ENCODE measurements at places on chromosomes 7 and 10.

DNA sequence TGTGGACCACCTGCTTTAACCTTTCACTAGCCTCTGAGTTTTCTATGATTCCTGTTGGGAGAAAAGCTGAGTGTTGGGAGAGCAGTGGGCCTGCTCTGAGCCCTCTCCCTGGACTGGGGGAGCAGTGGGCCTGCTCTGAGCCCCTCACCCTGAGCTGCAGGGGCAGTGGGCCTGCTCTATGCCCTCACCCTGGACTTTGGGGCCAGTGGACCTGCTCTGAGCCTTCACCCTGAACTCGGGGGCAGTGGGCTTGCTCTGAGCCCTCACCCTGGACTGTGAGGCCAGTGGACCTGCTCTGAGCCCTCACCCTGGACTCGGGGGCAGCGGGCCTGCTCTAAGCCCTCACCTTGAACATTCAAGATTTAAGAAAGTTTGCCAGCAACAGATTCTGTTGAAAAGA is 33.4 kb downstream of the AGAP6 start:
- ATAC-seq, result no peak

- ATAC-seq, result no peak
Measured at GRCh38 chr10:80468806-80469421, 14.8 kb downstream of the TSPAN14 start.

DNA sequence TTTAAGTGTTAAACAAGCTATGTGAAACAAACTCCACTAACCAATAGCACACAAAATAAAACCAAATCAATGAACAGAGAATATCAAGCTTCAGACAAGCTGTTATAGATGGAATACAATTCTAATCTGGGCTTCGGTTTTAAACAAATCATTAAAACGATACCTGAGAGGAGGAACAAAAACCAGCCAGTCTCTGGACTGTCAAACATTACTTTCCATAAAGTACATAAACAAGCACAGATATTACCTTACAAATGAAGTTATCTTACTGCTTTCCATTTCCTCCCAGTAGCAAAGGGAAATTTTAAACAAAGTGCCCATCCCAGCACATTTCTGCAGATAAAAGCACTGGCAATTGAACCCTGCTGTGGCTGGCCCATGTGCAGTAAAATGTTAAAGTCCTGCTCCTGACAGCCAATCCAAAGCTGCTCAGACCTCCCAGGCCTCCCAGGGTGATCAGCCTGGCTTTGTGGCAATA is 128.0 kb downstream of the NRCAM start:
- ATAC-seq, result no peak

DNA sequence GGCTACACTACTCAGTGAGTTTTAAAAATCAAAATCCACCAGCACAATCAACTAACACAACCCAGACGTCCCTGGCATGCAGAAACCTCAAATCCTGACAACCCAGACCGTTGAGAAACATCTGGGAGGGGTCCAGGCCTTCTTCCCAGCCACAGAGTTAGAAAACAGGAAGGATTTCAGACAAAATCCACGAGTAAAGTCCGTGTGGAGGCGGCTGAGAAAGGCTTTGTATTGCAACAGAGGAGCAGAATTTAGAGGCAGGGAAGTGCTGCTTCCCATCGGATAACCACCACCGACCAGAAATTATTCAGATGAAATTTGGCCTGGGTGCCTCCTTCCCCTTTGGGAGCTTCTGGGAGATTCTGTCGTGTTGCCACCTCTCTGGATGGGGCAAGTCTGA is 61.5 kb downstream of the TNS3 start:
- no peak for ATAC-seq

GRCh38 chr7:124840435-124840834 is 74.8 kb upstream of the GPR37 start:
- ATAC-seq, result no peak

GRCh38 chr7:28225576-28225975 is 45.0 kb upstream of the JAZF1 start:
- ATAC-seq, result no peak

DNA sequence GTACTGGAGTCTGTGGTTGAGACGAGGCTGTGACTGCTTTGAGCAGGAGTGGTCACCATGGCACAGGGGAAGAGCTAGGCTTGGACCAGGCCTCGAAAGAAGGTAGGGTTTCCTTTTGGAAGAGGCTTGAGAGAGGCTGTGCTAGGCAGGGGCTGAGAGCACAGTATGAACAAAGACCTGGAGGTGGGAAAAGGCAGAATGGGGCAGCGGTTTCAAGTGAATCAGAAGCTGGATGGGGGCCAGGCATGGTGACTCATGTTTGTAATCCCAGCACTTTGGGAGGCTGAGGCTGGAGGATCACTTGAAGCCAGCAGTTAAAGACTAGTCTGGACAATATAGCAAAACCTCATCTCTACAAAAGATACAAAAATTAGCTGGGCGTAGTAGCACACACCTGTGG is 65.9 kb downstream of the CLIP2 start:
- no peak for ATAC-seq

DNA sequence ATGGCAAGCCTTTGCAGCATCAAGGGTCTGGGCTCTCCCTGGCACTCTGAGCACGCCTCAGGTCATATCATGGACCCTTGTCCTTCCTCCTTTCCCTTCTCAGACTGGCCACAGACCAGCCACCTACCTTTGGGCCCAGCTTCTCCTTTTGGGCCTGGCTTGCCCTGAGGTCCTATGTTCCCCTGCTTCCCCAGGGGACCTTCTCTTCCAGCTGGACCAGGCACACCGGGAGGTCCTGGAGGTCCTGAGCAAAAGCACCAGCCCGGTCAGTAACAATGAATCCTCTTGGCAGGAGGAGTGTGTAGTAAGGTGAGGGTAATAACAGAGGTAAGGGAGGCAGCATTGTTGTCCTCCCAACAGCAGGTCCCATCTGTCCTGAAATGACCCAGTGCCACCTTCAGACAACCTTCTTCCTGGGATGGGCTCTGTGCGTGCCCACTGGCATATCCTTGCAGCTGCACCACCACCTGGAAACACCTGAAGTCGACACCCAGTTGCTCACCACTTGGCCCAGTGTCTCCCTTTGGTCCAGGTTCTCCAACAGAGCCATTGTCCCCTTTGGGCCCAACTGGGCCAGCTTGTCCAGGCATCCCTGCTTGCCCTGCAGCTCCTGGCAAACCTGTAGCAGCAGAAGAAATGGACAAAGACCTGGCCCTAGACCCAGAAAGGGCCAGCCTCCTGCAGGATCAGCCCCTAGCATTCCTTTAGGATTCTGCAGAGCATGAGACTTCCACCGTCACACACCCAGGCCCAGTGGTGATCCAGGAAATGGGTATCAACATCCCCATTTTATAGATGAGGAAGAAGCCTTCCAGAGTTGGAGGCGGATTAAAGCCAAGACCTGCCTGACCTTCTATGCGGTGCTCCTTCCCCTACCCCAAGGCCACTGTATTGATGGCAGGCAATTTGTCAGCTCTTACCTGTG is 6.4 kb downstream of the SFTPD start:
- ATAC-seq, result no peak

GRCh38 chr7:105284014-105284413 is 104.7 kb downstream of the SRPK2 start:
- no peak for ATAC-seq

GRCh38 chr10:107031931-107032699 is 132.4 kb downstream of the SORCS1 start:
- no peak for ATAC-seq

DNA sequence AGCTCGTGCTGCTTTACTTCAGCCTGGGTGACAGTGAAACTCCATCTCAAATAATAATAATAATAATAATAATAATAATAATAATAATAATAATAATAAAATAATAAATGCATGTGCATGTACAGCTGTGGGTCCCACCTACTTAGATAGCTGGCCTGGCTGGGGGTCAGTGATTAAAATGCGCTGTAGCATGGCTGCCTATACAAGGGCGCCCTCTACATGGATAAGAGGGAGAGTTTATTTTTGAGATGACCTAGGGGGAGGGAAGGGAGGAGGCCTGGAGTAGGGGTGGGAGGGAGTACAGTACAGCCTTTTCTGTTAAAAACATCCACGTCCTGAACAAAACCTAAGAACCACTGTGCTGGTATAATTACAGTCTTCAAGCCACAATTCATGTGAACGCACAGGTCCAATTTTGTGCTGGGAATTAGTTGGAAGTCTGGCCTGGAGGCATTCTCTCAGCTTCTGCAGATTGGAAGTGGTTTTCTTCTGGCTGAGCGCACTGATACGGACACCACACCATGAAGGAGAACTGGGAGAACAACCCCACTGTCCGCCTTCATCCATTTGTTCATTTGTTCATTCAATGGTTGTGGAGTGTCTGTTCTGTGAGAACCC is 146.5 kb downstream of the TMEM178B start:
- ATAC-seq, result no peak

DNA sequence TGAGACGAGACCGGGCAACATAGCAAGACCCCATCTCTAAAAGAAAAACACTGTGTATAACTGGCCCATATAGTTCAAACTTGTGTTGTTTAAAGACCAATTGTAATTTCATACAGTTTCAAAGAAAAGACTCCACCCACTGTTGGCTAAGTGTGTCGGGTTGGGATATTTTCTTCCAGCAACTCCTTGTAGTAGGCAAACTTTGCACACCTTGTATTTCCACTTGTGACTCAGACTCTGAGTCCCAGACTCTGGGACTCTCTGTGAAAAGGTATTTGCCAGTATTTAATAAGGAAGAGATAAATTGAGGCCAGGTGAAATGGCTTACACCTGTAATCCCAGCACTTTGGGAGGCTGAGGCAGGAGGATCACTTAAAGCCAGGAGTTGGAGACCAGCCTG is 29.3 kb upstream of the RHBDD2 start:
- no peak for ATAC-seq

DNA sequence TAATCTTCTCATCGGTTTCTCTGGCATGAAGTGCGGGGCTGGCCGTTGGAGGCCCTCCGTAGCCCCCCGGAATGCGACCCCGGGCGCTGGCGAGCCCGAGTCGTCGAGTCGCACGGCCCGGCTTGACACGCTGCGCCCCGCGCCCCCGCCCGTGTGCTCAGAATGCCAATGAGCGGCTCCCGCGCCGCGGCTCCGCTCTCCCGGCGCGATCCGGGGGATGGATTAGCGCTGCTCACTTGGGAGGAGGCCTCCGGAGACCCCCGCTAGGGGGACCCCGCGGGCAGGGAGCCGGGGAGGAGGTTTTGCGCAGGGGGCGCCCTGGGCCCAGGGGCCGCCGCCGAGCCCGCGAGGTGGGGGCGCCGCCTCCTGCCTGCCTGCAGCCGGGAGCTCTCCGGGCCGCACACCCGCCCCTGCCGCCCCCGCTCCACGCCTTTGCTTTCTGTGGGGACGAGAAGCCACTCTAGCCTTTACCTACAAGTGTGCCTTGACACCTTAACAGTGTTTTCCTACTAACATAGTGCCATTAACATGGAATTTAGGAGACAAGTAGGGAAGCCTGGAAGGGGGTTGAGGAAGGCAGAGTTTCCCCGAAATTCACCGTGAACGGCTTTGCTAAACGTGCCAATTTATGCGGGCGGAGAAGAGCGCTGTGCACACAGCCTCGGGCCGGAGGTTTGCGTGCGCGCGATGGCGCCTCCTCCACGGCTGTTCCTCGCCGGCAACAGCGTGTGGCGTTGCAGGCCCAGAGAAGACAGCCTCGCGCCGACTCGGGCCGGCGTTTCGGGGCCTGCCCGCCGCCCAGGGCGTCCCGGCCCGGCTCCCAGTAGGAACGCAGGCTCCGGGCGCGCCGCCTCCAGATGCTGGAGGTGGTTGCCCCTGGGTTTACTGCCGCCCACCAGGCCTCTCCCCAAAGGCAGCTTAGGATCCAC is 7.1 kb downstream of the SHH start:
- peak; percentile 50 for ATAC-seq

- no peak for ATAC-seq
Measured at GRCh38 chr10:79128923-79129305, 60.1 kb downstream of the ZMIZ1 start.

DNA sequence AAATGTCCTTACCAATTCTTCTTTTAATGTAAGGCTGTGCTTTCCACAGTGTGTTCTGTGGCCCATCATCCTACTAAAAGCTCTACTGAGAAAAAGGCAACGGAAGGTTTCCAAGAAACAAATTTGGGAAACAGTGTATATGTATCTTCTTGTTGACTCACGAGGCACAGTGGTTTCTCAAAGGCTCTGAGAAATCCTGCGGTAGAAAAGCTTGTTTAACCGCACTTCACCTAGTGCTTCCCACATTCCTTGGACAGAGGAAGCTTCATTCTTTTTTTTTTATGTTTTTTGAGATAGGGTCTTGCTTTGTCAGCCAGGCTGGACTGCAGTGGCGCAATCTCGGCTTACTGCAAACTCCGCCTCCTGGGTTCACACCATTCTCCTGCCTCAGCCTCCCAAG is 84.5 kb downstream of the TACC2 start:
- no peak for ATAC-seq

DNA sequence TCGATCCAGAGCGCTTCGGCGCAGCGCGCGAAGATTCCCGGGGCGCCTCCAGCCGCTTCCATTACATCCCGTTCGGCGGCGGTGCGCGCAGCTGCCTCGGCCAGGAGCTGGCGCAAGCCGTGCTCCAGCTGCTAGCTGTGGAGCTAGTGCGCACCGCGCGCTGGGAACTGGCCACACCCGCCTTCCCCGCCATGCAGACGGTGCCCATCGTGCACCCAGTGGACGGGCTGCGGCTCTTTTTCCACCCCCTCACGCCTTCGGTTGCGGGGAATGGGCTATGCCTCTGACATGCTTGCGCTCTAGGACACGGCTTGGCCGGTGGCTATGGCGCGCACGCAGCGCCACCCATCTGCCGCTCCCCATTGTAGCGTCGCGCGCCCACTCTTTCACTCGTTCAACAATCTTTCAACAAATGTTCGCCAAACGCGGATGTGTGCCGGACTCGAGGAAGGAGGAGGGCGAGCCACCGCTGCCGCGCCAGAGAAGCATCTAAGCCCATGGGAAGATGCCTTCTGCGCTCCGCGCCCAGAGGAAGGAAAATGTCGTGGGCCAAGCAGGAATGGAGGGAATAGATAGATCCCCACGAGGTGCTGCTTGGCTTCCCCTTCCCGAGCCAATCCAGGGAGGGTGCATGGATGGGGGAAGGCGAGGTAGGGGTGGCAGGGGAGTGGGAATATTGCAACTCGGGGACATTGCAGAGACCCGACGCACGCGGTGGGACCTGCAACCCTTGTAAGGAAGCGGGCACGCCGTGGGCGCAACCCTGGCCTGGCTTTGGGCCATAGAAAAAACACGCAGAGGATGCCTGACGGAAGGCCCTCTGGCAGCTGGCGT is 5.1 kb upstream of the CYP26A1 start:
- no peak for ATAC-seq

DNA sequence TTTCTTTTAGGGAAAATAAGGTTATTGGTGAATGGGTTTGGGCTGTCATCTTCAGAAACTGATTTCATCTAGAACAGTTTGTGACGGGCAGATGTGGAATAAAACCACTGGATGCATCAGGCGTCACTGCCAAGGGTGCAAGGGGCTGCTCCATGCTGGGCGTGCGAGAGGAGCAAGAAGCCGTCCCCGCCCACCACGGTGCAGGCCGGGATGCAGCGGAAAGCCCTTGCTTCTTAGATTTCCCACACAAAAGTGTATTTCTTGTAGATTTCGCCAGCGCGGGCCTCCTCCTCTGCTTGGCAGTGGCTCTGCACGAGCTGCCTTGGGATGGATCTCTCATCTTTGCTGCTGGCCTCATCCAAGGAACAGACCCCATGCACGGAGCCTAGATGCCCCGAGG is 189.3 kb downstream of the CUX1 start:
- ATAC-seq, result no peak

Measured in stimulated activated memory B cell treated with anti-CD40 and anti-IgM and Interleukin-4, amounts not matched to agents 10 μg/mL and 1 μg/mL and 100 μg/mL, for 72 hours (primary cell).